Aortic smooth muscle cell (primary cell): ENCODE measurements at places on chromosomes 11 and 22. TPM values are rescaled to one million over a fixed set of nuclear protein-coding genes. Genes with fewer than 3 reads are reported as not detected.

Gene YIF1A
- total RNA-seq, result 143 and 183 TPM in 2 replicates

Gene KCNK4
- not detected in 2 replicates for total RNA-seq

Gene OR2D2
- 0.13 and 0.44 TPM in 2 replicates for total RNA-seq

Gene ASCC2
- total RNA-seq, result 24.4 and 26.1 TPM in 2 replicates

Gene MRPL17
- total RNA-seq, result 85.9 and 111 TPM in 2 replicates

Gene TNNI2
- total RNA-seq, result not detected in 2 replicates

Gene CELF1
- 73.5 and 83.7 TPM in 2 replicates for total RNA-seq
